ENCODE measurements at places on chromosomes 5 and 9.

DNA sequence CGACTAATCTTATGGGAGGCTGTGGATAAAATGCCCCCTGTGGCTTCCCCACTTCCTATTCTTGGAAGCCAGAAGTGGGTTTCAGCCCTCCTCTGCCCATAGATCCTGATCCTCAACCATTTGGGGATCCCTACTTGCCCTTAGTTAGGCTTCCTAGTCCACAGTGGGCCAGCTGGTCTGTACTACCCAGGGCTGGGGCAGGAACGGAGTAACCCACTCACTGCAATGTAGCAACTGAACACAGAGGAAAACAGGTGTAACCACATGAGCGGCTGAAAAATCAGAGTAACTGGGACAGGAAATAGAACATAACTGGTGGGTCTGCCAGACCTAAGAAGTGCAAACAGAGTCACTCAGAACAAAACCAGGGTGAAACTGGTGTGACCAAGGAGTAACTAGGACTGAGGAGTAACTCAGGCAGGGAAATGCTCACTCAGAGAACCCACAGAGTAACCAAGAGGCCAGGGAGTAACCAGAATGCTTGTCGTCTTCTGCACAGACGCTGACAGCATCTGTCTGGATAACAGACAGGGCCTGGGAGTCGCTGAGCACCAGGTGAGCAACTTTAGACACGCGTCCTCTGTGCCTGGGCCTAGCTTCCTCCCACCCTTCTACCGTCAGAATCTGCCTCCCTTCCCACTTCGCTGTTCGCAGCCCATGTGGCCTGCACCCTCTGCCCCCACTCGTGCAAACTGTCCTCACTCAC, 1.0 kb downstream of the AQP3 start:
- DNase-seq: no peak

DNA sequence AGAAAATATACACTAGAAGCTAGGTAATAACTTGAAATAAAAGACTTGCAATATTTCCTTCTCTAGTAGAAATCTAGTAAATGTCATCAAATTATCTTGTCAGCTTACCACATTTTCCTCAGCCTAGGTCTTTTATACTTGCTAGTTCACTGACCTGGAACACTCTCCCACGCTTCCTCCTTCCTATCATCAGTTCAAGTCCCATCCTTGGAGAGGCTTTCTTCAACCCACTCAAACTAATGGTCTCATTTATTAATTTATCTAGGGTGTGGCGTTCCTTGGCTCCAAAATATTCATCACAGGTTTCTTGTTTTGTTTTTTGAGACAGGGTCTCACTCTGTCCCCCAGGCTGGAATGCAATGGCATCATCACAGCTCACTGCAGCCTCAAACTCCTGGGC, 2.9 kb downstream of the FAM13B start:
- no peak for DNase-seq

DNA sequence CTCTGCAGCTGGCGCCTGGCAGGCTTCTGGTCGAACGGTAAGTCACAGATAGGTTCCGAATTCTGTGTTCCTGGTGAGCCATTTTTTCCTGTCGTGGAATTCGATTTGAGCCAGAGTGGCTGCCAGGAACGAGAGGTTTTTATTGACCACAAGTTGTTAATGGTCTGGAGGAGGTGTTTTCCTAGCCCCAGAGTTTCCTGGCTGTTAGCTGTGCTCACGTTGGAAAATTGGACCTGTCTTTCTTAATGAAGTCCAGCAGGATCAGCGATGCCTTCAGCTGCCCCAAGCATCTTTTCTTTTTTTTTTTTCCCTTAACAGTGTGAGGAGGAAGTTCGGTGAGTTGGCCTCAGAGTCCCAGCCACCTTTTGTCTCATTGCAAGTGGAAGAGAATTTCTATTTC, 62.9 kb downstream of the COL5A1 start:
- peak; percentile 24 for DNase-seq

DNA sequence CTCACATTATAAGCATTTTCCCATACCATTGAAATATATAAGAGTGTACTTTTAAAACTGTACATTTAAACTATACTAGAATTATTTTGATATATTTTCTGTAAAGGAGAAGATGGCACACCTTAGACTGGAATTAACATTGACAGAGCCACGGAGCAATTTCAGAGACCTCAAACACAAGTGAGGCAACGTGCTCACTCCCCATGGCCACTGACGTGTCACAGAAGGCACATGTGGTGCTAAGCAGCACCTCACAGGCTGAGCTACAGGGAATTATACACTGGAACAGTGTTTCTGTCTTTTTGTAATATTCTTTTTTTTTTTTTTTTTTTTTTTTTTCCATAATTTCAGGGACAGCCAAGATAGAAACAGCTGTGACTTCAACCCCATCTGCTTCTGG, 66.5 kb downstream of the NUP214 start:
- no peak for DNase-seq

GRCh38 chr5:132024117-132024435, 12.6 kb upstream of the ACSL6 start:
- no peak for DNase-seq

DNA sequence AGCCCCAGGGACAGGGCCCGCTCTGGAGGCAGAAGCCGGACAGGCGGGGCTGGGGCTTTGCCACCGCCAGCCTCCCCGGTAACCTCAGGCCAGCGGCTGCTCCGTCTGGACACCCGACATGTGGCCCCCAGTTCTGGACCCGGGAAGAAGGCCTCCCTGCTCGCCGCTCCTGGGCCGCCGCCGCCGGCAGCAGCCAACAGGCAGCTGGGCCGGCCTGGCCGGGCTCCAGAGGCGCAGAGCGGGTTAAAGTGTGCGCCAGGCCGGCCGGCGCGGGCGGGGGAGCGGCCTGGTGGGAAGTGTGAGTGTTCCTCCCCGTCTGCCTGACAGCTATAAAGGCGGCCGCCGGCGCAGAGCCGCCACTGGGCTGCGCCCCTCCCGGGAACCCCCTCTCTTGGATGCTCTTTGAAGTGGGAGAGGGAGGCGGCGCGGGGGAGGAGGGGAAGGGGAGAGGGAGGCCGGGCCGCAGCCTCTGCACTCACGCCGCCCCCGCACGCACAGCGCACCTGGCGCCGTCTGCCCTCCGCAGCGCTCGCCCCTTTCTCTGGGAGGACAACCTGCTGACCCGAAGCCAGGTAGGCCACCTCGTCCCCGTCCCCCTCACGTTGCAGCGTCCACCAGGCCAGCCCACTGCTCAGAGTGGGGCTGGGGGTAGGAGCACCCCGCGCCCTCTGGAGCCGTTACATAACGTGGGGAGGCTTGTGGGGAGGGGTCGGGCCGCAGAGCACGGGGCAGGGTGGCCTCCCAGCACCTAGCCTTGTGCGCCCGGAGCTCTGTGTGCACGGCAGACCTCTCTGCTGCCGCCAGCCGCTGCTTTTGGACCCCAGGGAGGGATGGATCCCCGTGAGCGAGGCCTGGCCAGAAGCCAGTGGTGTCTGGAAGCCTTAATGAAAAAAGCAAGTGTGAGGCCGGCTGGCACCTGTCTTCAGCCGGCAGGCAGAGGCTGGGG, at the start of gene ADAMTSL2:
ADAMTSL2 (plus strand) TSS at position 359 of the 946 bp plus-strand sequence. CDS start 2,009 bp downstream, outside the sequence.
- peak; percentile 80 for DNase-seq

- no peak for DNase-seq
Observed at GRCh38 chr5:91150234-91150633, 232.9 kb downstream of the ARRDC3 start.

DNA sequence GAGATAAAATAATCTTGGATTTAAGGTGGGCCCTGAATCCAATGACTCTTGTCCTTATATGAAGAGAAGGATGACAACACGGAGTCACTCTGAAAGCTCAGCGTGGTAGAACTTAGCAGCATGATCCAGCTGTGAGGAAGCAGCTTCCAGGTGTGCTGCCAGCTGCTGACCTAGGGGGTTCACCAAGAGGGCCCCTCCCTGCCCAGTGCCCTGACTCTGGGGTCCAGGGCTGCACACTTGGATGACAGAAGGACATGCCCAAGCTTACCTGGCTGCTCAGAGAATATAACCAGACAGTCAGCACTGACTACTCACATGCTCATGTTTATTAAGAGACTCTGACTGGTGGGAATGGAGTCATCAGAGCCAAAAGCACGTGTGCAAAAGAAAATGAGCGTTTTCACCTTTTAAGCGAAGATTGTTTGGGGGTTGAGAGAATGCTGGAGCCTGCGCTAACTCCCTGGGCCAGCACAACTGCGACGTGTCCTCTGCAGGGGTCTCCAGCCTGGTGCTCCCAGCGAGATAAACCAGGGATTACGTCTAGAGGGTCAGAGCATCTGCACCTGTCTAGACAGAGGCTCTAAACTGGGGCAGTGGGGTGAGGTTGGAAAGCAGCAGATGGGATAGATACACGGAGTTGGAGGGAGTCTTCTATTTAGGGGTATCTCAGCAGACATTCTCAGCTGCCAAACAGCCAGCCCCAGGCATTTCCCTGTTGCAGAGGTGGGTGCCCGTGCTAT, 41.3 kb downstream of the ROPN1L start:
- no peak for DNase-seq

DNA sequence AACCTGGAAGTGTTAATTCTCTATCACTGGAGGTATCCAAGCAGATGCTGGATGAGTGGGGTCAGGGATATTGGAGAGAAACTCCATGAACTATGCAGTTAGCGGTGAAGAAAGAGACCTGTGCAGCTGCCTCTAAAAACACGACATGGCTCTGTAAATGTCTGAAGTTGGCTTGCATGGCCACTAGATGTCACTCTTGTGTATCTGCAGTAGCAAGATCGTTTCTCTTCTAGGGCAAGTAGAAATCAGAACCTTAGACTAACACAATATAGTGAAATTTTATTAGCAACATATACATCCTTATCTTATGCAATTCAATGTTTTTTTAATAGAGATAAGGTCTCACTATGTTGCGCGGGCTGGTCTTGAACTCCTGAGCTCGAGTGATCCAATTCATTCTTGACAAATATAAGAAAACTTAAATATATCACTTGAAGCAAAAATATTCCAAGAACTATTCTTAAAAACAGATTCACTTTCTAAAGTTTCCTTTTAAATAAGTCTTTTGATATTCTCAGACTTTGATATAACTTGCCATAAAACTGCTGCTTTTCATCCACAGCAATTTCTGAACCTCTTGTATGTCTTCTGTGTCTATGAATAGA, 2.9 kb downstream of the OR2S2 start:
- peak; percentile 66 for DNase-seq

GRCh38 chr9:131019388-131020239, 10.6 kb downstream of the LAMC3 start:
- peak; percentile 70 for DNase-seq

GRCh38 chr5:57777174-57777581, 294.6 kb upstream of the ACTBL2 start:
- DNase-seq: peak; percentile 15

- DNase-seq: peak; percentile 61
Observed at GRCh38 chr5:68225911-68226545, 10.5 kb downstream of the PIK3R1 start.

DNA sequence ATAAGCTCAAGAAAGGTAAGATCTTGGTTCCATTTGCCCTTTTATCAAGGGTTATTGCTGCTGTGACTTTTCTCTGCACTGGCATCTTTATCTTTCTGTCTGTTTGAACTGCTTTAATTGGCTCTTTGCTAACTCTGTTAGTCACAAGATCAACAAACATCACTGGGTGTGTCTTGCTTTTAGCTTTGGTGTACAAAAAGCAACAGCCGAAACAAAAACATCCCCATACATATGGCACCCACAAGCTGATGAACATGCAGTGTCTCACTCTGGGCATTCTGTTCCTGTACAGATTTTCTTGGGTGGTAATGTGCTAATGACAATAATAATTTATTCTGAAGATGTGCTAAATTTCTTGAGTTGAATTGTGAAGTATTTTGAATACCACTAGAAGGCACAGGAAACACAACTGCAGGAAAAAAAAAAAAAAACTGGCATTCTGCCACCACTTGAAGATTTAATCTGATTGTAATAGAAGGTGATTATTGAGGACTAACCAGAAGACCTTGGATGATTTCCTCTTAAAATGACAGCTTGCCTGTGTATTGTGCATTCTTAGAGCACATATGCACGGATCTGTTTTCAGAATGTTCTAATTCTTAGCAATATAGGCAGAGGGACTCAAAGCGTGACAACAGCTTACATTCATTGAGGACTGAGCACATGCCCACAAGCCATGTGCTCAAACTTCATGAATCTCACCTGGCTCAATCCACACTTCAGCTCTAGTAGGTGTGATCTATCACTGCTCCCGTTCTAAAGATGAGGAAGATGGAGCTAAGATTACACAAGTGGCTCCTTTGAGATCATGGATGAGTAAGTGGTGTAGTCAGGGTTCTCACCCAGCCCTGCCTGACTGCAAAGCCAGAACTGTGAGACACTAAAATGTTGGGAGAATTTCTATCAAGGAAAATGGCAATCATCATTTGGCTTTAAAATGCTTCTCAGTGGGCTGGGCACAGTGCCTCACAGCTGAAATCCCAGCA, 96.4 kb downstream of the EBF1 start:
- DNase-seq: peak; percentile 90

DNA sequence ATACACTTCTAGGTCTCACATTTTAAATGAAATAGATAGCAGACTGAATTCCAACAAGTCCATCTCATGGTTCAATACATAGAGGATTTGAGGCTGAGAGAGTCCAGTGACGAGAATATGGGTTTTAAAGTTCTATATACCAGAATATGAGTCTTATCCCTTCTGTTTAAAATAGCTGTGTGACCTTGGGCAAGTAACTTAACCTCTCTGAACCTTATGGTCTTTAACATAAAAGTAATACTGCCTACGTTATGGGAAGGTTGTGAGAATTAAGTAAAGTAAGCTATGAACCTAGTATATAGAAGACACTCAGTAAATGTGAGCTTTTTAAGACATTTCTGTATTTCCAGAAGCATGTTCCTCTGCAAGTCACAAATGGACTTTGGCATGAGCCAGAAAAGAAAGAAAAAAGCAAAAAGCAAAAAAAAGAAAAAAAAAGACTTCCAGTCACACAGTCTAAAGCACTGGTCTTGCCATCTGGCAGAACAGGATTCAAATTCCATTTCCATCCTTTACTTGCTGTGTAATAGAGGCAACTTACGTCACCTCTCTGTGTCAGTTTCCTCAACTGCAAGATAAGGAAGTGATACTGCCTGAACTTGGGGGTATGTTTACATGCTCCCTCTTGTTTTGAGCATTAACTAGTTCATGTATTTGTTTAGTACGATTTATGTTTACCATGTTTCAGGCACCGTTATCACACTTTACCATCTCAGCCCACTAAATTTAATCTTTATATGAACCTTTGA, 248.2 kb downstream of the TRIM32 start:
- DNase-seq: no peak

DNA sequence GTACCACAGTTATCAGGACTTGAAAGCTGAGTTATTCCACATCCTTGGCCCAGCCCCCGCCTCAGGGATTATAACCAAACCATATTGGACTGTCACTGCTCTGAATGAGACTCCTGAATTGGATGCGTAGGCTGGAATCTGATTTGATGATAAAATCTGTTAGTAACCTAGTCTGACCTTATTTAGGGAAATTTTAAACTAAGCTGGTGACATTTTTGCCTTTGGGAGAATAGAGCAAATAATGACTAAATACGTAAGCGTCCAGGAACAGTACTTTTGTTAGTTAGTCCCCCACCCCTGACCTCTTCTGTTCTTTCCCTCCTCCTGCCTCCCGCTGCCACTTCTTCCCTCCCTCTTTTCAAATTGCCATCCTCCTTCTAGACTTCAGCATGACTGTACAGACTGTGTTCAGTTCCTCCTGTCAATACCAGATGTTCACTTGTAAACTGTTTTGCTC, 92.6 kb downstream of the TLE4 start:
- DNase-seq: peak; percentile 62

- DNase-seq: peak; percentile 30
Observed at GRCh38 chr5:98144710-98145109, 628.8 kb upstream of the RGMB start.

- DNase-seq: peak; percentile 37
Observed at GRCh38 chr5:172150514-172151425, 37.3 kb downstream of the STK10 start.
